ENCODE measurements at places on chromosomes 3 and 15.

- no peak for DNase-seq
Measured at GRCh38 chr3:99624496-99625236, 13.7 kb upstream of the COL8A1 start.

DNA sequence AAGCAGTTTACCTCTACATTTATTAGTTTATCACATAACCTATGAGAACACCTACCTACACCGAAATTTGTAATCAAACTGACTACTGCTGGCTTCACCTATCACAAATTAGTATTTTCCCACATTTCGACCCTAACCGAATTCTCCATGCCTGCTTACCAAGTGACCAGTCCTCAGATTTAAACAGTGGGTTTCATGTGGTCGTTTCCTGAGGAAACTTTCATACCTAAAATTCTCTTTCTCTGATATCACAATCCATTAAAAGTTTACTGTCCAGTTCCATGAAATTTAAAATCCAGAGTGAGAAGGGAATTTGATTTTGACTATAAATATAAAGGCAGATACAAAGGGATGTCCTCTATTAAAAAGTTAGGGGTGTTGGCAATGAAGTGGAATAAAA lies 1.9 kb downstream of the PLOD2 start:
- no peak for DNase-seq

GRCh38 chr15:44530653-44531052 lies 6.3 kb upstream of the EIF3J start:
- DNase-seq: no peak

- no peak for DNase-seq
Measured at GRCh38 chr15:88747111-88747510, 56.1 kb upstream of the ACAN start.

- peak; percentile 52 for DNase-seq
Measured at GRCh38 chr3:139427283-139428060, 38.0 kb upstream of the COPB2 start.

DNA sequence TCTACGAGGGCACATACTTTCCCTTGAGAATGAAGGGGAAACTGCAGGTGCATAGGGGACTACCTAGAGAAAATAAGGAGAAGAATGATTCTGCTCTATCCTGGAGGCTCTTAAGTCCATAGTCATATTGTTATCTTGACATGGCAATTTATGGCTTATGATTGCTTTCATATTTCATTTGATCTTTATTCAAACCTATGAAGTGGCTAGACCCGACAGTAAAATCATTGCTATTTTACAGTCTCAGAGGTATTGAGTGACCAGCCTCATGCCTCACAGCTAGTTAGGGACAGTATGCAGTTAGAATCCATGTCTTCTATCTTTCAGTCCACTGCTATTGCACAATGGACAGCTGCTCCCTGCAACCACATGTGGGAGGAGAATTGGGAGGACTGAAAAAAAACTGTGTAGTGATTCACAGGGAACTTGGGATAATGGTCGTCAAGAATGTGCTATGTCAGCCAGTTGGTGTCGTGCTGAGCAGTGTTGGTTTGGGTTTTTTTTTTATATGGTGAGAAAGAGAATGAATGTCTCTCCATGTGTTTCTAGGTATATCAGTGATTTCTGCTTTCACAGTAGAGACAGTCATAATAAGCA lies 63.2 kb upstream of the SPPL2A start:
- peak; percentile 76 for DNase-seq

DNA sequence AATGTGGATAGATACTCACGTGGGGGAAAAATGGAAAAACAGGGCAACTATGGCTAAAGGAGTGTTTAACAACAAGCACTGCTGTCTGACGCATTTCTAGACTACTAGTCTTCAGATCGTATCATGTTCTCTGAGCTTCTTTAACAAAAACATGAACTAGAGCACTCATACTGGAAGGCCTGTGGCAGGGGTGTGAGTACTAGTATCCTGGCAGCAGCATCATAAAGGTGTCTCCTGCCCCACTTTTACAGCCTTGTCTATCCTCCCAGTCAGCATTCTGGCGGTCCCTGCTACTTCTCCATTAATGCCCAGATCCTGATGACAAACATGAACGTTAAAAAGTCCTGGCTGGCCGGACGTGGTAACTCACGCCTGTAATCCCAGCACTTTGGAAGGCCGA lies 4.0 kb downstream of the FMN1 start:
- DNase-seq: no peak

GRCh38 chr3:84008623-84009022 lies 950.2 kb upstream of the CADM2 start:
- no peak for DNase-seq

- DNase-seq: no peak
Measured at GRCh38 chr3:56677286-56677685, 5.8 kb downstream of the TASOR start.

- DNase-seq: no peak
Measured at GRCh38 chr15:93341164-93341563, 252.2 kb upstream of the RGMA start.

- DNase-seq: no peak
Measured at GRCh38 chr3:136255672-136256406, 5.7 kb downstream of the PCCB start.

DNA sequence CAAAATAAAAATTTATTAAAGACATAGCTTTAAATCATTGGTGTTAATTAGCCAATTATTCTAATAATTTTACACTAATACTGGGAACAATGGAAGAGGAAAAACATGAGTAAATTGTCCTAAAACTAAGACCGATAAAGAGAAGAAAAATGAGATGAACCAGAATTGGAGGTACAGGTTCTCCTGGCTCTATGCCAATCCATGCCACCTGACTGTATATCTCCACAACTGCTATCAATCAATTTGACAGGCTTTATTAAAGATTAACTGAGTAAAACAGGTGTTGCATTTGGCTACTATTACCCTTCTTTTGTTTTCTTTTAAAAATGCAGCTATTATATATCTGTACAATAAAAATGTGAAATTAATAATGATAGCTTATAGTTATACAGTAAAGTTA lies 850.0 kb downstream of the CADM2 start:
- no peak for DNase-seq

DNA sequence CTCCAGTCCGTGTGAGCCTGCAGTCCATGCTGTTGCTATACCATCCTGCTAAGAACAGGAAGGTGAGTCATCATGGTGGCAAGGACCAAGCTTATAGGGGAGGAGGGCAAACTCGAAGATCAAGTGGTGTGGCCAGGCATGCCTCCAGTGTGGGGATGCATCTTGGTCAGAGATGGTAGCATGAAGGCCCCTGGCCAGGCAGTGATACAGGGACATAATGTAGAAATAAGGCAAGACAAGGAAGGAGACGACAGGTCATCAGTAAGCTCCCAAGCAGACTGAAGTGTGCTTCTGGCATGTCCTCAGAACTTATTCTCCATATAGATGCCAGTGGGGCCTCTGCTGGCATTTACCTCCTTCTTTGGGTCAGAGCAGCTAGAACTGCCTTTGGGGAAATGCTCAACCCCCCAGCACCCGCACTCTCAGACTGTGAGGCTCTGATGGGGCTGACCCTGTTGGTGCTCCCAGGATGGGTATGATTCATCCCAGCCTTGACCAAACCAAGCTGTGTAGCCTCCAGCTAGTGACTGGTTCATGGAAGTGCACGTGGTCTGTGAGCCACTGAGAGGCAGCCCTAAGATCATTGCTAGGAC lies 52.5 kb upstream of the ATP2B2 start:
- peak; percentile 15 for DNase-seq

DNA sequence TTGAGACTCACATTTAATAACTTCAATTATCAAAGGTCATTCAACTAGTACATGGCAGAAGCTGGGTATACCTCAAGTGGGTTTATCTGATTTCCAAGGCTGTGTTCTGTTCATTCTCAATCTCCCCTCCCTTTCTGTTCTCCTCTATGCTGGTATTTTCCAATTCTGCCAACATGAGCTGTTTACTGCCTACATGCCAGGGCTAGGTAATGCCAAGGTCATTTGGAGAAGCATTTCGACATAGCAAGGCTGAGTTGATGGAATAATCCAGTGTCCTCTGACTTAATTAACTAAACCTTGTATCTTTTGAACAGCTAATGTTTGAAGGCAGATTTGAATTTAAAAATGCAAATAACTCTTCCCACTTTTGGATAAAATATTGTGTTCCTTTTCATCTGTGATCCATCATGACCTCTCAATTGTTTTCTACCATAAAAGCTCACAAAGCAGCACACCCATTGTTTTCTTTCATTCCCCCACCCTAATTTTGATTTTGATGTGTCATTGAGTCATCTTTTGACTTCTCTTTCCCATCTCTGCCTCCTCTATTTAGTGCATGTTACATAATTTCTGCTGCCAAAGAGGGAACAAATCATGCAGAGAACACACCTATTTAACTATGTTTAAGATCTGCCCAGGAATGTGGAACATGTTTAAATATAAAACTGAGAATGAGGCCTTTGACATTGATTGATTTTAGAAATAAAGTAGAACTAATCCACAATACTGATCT lies 308.8 kb upstream of the NR2E3 start:
- no peak for DNase-seq

DNA sequence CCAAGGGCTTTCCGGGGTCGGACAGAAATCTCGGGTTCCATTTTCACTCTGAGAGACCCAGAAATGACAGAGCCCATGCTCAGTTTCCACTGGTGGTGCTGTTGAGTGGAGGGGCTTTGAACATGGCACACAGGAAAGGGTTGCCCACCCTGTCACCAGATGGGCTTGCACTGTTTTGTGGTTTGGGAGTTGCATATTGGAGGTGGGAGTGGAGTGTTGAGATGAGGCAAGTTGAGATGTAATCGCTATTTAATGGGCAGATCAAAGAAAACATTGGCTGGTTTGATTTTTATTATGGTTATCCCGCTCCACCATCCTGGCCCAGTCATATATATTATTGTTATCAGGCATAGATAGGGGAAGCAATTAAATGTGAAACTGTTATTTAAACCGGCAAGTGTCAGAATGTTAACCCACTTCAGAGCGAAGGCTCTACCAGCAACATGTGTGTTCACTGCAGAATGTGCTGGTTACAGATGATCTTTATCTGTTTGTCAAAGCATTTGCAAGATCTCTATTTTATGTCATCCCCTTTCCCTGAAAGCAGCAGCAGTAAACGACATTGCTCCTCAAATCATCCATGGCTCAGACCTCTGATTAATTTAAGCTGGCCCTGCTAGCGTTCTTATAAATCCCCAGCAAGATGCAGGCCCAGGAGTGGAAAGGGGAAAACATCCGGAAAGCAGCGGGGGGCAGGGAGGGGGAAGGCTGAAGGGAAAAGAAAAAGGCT lies 58.3 kb upstream of the TSEN2 start:
- no peak for DNase-seq

- DNase-seq: no peak
Measured at GRCh38 chr3:170689893-170690660, 104.2 kb upstream of the SLC7A14 start.

- no peak for DNase-seq
Measured at GRCh38 chr15:92101708-92102394, 248.3 kb downstream of the SLCO3A1 start.

DNA sequence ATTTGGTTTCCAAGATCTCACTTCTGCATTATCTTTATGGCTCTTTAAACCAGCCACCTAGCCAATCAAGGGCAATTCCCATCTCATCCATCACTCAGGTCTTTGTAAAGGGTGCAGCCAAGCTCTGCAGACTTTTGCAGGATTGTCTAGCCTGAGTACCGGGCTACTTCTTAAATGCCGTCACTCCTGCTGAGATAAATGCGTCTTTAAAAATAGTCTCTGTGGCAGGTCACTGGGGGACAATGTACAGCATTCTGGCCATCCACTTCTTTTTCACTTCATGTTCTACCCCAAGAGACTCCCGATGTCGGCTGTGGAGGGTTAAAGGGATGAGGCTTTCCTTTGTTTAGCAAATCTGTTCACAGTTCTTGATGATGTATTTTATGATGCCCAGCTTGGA lies 194.7 kb downstream of the SV2B start:
- no peak for DNase-seq

- no peak for DNase-seq
Measured at GRCh38 chr3:132189601-132190000, 127.6 kb upstream of the ACP3 start.

DNA sequence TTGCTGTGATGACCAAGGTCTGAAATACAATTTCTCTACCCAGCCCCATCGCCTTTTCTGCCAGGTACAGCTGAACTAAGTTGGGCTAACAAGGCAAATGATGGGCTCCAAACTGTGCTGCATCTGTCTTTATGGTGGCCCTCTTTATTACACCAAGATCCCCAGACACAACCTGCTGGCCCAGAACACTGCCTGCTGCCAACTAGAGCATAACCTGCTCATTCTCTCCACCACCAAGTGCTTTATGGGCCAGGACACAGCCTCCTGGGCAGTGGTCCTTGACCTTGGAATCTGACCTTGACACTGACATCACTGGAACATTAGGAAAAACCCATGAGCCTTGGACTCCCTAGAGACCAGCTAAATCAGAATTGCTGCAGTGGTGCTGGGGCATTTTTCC lies 3.3 kb downstream of the LINS1 start:
- DNase-seq: no peak

DNA sequence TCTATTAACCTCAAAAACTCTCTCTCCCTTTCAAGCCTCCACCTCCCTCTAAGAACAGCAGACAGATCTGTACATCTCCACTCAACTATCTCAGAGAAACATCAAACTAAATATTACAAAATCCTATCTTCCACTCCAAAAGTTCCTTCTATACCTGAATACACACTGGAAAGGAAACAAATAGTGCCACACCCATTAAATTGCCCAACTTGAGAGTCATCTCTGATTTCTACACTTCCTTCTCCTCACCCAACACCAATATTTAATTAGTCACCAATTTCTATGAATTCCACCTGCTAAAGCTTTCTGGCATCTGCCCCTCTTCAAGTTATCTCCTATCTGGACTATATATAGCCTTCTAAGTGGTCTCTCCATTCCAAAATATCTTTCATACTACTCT lies 65.8 kb downstream of the PEAK1 start:
- DNase-seq: no peak

DNA sequence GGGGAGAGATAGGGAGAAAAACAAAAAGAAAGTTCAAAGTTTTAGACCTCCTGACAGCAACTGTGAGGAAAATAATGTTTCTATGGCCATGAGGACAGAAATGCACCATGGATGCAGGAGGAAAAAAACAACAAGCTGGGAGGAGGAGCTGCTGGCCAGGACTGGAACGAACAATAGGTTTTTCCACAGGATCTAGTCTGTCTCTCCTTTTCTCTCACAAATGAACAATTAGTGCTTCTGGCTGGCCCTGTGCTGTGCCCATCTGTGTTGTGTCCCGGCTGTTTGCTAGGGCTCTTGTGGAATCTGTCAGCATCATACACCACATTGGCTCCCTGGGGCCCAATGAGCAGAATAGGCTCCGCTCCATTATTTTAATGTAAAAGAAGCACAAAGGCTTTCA lies 15.2 kb downstream of the GK5 start:
- no peak for DNase-seq

GRCh38 chr15:49656734-49657133 lies 35.9 kb downstream of the DTWD1 start:
- DNase-seq: no peak

DNA sequence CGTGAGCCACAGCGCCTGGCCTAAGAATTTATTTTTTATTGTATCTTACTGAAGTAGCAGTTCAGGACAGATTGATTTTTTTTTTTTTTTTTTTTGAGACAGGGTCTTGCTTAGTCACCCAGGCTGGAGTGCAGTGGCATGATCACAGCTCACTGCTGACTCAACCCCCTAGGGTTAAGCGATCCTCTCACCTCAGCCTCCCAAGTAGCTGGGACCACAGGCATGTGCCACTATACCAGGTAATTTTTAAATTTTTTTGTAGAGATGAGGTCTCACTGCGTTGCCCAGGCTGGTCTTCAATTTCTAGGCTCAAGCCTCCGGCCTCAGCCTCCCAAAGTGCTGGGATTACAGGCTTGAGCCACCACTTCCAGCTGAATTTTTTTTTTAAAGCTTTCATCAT lies 99.8 kb upstream of the HERC1 start:
- no peak for DNase-seq
